ENCODE measurements at places on chromosomes 6 and 20.

- DNase-seq, result no peak
Measured at GRCh38 chr20:32973077-32973717, 31.0 kb downstream of the SUN5 start.

- no peak for DNase-seq
Measured at GRCh38 chr6:45712786-45713185, 302.9 kb downstream of the CLIC5 start.

DNA sequence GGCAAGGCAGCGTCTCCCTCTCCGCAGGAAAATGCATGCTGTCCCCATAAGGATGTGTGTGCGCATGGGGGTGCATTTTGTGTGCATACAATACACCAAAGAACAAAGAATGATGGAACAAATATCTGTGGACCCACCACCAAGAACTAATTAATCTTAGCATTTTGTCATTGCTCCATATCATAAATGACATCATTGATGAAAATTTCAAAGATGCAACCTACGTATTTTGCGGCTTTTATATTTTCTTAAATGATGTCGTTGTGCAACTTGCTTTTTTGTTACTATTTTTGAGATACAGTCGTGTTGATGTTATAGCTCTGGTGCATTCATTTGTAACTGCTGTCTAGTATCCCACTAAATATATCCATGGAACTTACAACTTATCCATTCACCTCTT lies 89.7 kb downstream of the SERAC1 start:
- no peak for DNase-seq

DNA sequence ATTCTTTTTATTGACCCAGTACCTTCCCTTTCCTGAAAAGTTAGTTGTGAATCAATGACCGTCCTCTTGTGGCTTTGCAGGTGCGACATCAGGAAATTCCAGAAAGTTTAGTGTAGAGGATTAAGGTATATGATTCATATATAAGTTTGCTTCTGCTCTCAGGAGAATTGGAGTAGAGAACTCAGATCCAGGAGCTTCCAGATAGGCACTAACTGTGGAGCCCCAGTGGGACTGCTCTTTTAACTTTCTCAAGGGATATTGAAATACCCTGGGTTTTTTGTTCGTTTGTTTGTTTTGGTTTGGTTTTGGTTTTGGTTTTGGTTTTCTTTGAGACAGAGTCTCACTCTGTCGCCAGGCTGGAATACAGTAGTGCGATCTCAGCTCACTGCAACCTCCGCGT lies 9.5 kb downstream of the TAAR2 start:
- no peak for DNase-seq

GRCh38 chr6:80329496-80329895 lies 223.0 kb downstream of the BCKDHB start:
- DNase-seq, result no peak

DNA sequence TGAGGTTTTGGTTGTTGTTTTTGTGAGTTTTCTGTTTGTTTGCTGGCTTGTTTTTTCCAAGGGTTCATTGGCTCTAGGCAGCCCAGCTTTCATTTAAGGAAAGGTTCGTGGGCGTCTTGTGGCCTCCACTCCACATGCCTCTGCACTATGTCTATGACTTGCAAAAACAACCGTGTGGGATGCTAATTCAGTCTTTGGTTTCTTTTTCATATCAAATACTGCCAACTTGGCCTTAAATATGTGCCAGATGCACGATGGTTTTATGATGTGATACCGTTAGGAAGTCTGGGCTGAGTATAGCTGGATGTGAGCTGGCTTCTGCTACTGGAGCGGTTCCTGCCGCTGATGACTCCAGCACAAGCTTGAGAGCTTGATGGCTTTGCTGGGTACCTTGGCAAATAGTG lies 96.3 kb downstream of the BMP2 start:
- DNase-seq, result no peak

GRCh38 chr20:44031781-44032582 lies 117.3 kb downstream of the TOX2 start:
- DNase-seq, result no peak

GRCh38 chr6:161487694-161488093 lies 213.8 kb upstream of the AGPAT4 start:
- DNase-seq, result no peak

GRCh38 chr6:139920027-139920775 lies 545.8 kb upstream of the CITED2 start:
- no peak for DNase-seq

DNA sequence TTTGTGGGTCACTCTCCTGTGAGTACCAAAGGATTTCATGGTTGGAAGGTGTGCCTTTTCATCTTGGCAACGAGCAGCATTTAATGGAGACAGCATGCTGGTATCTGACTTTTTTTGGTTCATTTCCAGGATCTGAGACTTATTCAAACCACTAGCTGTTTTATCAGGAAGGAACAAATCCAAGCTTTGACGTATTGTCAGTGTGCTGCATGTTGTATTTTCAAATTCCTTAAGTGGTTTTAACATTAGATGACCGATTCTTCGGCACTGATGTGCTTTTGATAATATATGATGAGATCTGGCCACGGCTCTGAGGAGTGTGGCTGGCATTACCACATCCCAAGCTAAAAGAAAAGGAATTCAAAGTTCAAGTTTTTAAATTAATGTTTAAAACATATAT lies 6.4 kb downstream of the RMND1 start:
- DNase-seq, result no peak

DNA sequence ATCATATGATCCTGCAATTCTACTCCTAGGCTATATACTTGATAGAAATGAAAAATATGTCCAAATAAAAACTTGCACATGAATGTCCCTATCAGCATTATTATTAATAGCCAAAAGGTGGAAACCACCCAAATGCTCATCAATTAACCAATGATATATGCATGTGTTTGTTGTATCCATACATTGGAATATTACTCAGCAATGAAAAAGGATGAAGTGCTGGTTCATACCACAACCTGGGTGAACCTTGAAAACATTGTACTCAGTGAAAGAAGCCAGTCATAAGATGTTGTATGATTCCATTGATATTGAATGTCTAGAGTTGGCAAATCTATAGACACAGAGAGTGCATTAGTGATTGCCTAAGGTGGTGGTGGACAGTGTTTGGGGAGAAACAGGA lies 267.6 kb downstream of the PRKN start:
- no peak for DNase-seq

GRCh38 chr6:113306552-113307145 lies 550.5 kb upstream of the MARCKS start:
- peak; percentile 1 for DNase-seq

GRCh38 chr20:16514140-16514539 lies 59.1 kb downstream of the KIF16B start:
- DNase-seq, result no peak

DNA sequence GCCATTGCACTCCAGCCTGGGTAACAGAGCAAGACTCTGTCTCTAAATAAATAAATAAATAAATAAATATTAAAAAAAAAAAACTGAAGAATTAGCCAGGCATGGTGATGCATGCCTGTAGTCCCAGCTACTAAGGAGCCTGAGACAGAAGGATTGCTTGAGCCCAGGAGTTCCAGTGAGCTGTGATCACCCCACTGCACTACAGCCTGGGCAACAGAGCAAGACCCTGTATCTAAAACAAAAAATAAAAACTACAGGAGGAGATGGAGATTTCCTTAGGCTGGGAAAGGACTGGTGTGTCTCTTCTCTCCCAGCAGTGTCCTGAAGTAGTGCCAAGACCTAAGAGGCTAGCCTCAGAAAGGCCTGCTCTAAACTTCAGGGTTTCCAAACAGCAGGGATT lies 8.1 kb upstream of the GTF3C6 start:
- no peak for DNase-seq

GRCh38 chr20:16432466-16433292 lies 140.6 kb downstream of the KIF16B start:
- DNase-seq, result no peak

GRCh38 chr20:64051561-64052325 lies 2.3 kb upstream of the SOX18 start:
- no peak for DNase-seq

DNA sequence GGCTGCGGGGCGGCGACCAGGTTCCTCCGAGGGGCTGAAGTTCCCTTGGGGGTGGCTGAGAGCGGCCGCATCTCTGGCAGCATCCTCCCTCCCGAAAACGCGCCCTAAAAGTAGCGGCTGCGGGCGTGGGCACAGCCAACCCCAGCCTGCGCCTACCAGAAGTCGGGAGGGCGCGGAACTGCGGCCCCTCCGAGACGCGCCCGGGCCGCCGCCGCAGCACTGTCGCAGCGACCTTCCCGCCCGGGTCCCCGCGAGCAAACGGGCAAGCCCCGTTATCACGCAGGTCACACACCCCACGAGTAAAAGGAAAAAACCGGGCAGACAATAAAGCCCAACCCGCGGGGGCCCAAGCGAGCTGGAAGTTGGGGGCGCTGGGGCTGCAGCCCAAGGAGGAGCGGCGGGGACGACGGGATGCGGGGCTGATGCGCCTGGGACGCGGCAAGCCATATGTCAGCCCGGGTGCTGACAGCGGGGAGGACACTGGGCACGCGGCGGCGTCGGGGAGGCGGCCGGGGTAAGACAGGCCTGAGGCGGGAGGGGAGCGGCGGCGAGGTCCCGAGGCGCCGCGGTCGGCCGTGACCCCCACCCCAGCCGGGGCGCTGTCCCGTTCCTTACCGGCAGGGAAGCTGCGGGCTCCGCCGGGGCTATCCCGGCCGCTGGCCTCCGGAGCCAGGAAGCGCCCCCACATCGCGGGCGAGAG lies 659 bp downstream of the CEP85L start:
- no peak for DNase-seq

GRCh38 chr20:57939499-57939898 lies 229.7 kb upstream of the PMEPA1 start:
- no peak for DNase-seq

GRCh38 chr6:110474500-110474899 lies 1.9 kb downstream of the SLC22A16 start:
- DNase-seq, result no peak

- no peak for DNase-seq
Measured at GRCh38 chr6:12594530-12594893, 122.1 kb upstream of the PHACTR1 start.

GRCh38 chr6:113068570-113068969 lies 721.4 kb downstream of the RFPL4B start:
- no peak for DNase-seq

DNA sequence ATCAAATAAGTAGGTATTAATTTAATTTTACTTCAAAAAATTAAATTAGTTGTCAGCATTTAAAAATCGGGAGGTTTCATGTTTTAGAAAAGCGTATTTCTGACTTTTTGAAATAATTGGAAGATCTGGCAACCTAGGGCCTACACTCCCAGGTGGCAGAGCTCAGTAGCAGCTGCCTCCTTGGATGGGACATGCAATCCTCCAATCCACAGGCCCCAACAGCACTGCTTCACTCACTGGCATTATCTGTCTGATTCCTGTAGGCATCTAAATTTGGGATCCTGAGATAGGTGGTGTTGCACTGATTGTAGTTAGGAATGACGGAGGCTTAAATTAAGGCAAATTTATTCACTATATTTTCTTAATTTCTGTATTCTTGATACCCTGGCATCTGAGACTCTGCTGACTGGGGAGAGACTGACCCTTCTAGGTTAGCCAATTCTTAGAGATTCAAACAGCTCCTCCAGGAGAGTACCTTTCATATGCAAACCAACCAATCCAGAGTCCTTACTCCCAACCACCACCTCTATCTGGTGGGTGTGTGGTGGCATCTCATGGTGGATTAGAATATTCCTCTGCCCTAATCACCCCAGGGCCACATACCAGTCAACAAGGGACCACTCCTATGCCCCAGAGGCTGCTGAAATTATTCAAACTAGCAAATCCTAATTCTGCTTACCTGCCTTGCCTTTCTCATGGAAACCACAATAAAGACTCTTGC lies 146.6 kb upstream of the GLP1R start:
- DNase-seq, result no peak

DNA sequence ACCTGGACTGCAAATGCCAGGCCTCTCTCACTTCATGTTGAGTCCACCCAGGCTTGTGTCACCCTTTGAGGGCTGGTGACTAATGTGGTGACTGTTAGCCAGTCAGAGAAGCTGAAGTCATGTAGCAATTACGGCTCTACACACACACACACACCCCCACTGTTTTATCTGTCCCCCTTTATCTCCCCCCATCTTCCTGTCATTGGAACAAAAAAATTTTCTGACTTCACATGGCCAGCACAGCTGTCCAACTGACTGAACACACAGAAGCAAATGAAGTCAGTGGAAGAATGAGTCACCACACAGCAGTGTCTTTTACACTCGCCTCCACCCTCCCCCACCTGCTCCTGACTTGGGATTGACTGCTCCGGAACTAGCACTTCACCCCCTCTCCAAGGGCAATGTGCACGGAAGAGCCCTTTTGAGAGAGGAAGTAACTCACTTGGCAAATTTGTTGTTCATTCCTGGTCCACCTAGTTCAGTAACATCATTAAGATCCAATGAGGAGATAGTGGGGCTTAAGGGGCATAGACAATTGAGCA lies 198.0 kb downstream of the RNF144B start:
- no peak for DNase-seq

- DNase-seq, result no peak
Measured at GRCh38 chr6:141688916-141689315, 443.8 kb upstream of the GJE1 start.

DNA sequence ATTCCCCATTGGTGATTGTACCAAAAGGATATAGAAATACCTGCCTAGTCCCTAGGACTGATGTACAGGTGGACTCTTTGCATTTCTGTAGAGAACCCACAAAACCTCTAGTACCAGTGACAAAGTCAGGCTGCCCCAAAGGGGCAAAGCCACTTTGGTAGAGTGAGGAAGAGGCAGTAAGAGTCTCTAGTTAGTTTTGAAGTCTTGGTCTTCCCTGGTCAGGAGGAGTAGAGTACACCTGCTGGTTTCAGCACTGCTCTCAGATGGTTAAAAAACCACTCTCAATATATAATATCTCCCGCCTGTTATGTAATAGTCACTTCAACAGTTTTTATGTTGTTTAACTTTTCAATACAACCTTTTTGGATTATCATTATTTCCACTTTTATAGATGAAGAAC lies 344.9 kb downstream of the CDKAL1 start:
- no peak for DNase-seq

DNA sequence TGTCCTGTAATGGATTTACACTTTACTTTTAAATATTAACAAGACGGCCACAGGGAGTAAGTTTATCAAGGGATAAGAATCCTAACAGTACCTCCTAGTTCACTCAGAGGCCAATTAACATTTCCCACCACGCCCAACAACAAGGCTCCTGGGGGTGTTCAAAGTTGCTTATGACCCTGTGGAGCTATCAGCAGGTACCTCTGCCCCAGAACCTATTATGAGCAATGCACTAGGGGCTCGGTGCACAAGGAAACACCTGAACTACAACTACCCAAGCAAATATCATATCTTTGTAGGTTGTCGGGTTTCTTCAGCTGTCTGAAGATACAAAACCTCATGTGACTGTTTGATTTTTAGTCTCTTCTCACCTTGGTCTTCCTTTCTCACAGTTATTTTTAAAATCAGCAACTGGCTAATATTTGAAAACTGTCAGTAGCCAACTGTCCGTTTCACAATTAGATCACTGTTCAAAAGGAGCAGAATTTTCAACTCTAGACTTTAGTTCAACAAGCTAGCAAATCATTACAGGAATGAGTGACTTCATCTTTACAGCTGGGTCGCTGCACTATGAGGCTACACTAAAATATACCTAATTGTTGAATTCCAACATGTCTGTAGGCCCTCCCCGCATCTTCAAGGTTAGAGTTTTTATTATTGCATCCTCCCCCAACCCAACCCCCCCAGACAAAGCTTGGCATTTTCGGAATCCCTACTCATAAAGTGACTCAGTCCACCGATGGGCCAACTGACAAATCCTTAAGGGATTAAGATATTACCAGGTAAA lies 38.1 kb downstream of the B4GALT5 start:
- no peak for DNase-seq

GRCh38 chr20:49478266-49478665 lies 4.2 kb downstream of the KCNB1 start:
- no peak for DNase-seq

- DNase-seq, result no peak
Measured at GRCh38 chr20:50260479-50261221, 70.0 kb downstream of the CEBPB start.

GRCh38 chr6:170085475-170086401 lies 205.1 kb downstream of the DLL1 start:
- no peak for DNase-seq

All from cerebellar nuclear complex (tissue), 1 donor.